Fibroblast of skin of left biceps (primary cell): ENCODE measurements at places on chromosomes 11 and 22.

- no peak for DNase-seq
Observed at GRCh38 chr11:112564228-112564955, 303.7 kb upstream of the PLET1 start.

GRCh38 chr22:30649430-30650007, 13.9 kb downstream of the SLC35E4 start:
- peak; percentile 8 for DNase-seq

GRCh38 chr11:31030138-31030792, 339.3 kb downstream of the DCDC1 start:
- DNase-seq = no peak

DNA sequence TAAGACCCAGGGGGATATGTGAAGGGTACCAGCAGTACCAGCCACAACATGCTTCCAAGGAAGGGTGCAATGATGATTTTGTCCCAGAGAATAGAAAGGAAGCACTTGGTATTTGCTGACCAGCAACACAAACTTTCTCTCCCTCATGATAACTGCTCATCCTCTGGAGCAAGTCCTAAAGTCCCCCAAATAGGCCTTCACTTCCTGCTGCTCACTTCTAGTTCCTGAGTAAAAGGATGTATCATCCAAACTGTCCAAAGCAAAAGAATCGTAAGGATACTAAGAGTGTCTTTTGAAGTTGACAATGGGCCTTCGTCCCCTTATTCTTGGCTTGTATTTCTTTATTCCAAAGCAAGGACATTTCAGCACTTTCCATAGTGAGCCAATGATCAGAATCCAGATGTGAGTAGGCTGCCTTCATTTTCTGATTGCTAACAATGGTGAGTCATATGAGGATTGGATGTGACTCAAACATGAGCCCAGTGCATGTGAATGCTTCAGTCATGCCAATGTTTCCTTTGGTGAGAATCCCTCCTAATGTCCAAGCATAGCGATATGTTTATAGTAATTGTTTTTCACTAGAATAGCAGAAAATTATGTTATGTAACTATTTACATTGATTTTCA, 243.4 kb upstream of the POU2AF2 start:
- peak; percentile 73 for DNase-seq

DNA sequence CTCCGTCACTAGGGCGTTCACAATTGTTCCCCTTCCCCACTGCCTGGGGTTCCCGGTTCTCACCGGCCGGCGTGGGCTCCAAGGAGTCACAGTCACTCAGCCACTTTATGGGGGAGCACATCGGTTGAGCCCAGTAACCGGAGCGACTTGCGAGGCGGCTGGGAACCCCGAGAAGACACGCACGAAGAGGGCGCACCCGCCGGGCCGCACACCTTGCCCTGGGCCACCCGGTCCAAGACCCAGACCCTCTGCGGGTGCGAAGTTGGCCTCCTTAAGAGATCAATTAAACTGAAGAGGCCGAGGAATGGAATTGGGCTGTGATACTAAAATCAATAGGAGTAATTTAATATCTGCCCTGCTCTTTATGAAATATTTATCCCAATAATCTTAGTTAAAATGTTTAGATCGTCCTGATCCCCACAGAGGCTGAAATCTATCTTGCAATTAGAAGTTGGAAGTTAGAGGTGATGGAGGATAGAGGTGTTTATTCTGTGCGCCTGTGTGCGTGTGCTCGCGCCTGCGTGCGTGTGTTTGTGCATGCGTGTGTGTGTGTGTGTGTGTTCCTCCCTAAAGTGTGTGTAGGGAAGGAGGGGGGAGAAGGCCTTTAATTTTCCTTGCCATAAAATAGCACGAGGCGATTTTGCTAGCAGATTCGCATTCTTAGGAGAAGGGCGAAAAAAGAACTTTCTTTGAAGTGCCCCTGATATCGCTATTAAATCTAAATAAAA, 954 bp upstream of the MN1 start:
- no peak for DNase-seq
